GOT3 (cell line): ENCODE measurements at places on chromosomes 6 and 20.

DNA sequence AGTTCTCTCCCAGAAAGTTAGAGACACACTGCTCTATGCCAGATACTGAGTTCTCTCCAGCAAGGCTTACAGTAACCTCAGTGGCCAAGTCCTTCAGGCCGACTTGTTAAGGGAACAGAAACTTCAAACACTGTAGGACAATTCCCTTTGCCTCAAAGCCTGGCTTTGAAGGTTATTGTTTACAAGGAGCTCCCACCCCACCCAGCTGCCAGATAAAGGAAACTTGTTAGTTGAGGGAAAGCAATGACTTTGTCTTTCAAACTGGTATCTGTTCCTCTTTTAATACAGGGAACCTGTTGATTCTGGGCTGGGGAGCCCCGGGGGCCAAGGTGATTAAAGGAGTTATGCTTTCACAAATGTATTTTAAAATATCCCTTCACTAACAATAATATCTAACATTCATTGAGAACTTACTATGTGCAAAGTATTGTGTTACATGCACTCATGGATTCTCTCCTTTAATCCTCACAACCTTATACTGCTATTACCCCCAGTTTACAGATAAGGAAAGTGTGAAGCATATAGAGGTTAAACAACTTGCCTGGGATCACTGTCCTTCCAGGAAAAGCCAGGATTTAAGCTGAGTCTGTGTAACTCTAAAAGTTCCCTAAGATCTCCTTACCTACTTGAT is 27.6 kb upstream of the CDKN1A start:
- DNase-seq = no peak

- DNase-seq = no peak
These were observed 59.0 kb downstream of the CD164 start for GRCh38 chr6:109323241-109323640.

GRCh38 chr6:36668591-36668990 is 9.9 kb upstream of the CDKN1A start:
- DNase-seq = no peak

DNA sequence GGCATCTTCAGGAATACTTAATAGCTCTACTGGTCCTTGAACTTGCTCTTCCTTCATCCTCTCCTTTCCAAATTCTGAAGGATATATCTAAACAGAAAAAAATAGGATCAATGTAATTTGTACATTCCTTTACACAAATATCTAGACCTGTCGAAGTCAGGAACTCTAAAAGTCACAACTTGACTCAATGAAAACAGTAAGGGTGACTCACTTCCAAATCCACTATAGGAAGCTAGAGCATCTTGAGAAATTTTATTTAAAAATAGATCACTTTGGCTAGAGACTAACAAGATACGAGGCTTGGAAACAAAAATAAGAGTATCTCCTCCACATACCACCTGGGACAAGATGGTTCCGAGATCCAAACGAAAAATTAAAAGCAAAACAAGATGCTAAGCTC is 12.2 kb downstream of the ESF1 start:
- no peak for DNase-seq

GRCh38 chr6:118548136-118548535 is at the start of gene PLN:
TSS of gene PLN (plus strand) at chr6:118548296. CDS start at chr6:118558922, 10,626 bp downstream.
- no peak for DNase-seq

- DNase-seq = no peak
These were observed 322.7 kb downstream of the SYNE1 start for GRCh38 chr6:152314483-152314832.

DNA sequence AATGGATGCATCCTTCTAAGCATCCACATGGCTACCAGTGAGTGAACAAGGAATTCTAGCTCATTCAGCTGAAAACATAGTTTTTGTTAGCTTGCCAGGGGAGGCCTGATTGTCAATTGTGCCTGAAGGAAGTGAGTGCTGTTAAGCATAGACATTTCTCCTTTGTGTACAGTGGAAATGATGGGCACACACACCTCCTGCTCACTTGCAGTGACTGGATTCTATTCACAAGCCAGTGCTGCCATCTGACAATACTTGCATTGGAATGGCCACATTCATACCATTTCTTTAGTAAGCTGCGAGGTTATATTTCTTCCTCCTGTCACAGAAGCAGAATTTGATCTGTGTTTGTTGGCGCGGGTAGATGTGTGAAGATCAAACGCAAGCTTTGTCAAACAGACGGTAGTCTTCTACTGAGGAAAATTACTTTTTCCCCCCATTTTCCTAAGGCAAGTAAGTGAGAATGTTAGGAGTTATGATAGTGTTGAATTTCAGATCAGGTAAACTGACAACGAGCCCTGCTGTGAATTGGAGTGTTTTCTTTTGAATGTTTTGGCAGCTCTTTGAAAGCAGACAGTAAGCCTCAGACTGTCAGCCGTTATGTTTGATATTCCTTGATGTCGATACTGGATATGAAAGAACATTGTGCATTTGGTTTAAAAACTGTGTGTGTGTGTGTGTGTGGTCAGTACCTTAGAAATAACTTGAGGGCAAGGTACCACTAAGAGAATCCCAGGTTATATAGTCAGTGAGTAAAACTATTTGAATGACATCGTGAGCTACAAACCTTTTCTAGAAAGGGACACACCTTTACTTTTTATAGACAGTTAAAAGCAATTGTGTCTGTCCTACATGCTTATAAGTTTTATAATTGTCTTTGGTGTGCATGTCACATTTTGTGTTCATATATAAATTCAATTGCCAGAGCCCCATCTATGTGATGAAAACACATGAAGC is 84.2 kb upstream of the BMP2 start:
- DNase-seq = no peak

GRCh38 chr6:48027704-48028435 is 83.1 kb downstream of the PTCHD4 start:
- no peak for DNase-seq

DNA sequence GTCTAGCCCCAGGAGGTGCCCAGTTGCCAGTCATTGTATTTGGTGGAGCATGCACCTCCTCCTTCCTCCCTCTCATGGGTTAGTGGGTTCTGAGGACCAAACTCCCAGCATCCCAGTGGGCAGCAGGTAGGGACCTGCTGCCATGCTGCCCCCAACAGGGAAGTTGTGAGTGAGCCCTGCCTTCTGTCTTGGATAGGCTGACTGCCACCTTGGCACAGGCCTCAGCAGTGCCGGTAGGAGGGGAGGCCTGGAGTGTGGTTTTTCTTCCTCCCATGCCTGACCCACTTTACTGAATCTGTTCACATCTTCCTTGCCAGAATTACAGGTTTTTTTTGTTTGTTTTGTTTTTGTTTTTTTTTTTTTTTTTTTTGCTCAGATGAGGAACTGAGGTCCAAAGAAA is 24.5 kb downstream of the PLCG1 start:
- DNase-seq = no peak

DNA sequence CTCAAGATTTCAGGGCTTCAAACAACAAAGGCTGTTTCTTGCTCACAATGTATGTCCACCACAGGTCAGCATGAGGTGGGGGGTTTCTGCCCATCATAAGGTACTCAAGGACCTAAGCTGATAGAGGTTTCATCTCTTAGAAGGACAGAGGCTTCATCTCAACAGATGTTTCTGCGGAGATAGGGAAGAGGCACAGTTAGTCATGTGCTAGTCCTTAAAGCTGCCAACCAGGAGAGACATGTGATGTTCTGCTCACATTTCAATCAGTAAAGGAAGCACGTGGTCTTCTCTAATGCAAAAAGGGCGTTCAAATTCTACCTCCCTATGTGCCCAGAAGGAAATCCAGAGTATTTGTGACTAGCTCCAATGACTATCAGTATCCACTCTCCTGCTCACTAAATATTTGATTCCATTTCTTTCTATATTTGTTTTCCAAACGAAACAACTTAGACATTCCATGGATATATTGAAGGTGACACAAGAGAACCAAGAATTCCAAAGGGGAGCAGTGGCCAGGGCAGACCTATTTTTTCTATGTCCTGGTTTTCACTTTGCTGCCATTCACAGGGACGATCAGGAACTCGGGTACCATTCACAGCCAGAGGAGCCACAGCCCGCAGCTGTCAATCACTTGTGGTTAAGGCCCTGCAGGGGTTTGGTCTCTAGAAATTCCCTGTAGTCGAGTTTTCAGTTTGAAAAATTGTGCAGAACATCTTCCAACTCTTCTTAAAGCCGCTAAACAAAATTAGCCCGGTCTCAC is 173.2 kb upstream of the FOXA2 start:
- DNase-seq = no peak

DNA sequence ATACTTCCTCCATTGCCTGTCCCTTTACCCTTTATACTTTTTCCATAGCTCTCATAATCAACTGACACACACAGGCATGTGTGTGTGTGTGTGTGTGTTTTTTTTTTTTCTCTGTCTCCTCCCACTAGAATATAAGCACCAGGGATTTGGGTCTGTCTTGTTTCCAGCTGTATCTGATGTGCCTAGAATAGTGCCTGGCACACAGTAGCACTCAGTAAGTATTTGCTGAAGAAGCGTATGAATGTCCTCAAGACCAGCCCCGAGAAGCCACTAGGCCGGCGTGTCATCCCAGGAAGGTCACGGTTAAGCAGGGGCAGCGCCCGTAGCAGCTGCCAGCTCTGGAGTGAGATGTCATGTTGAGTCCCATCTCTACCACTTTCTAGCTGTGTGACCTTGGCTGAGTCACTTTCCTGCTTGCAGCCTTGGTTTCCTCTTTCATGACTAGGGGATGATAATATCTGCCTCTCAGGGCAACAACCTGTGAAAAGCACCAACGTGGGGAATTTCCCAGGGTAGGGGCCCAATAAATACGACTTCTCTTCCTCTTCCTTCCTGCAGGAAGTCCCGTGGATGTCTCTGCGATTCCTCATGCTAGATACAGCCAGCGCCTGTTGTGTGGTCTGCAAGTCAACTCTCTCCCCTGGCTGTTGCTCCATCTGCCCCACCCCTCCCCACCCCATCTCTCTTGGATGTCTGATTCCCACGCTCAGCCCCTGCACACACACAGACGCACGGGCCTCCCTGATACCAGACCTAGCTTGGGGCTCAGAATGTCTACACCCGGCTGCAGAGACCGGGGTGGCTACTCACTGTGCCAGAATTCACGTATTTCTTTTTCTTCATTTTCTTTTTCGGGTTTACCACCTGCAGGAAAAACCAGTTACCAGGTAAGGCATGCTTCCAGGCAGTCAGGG is 58.1 kb downstream of the RAB44 start:
- no peak for DNase-seq

DNA sequence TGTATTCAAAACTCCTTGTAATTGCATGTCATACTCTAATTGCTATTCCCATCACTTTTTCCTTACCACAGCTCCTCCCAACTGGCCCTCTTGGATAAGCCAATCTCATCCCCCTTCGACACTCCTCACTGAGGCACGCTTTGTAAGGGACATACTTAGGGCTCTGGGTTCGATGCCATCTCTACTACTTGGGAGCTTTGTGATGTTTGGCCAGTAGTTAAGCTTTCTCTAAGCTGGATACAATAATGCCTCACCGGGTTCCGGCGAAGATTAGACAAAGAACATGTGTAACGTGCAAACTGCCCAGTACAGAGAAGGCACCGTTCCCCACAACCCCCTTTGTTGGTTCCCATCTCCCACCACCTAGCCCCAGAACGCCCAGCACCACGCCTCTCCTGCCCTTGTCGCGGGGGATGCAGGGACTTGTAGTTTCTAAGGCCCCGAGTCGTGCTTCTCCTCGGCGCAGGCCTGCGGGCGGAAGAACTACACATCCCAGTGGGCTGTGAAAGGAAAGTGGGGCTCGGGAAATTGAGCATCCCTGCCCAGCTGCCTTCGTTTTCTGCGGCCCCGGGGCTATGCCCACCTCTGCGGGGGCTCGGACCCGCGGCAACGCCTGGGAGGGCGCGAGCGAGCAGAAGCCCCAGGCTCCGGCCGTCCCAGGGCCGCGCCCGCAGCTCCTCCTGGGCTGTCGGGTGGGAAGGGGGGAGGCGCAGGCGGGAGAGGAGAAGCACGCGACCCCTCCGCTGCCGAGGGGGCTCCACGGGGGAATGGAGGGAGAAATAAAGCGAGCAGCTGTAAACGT is 1.1 kb upstream of the ZDHHC14 start:
- peak; percentile 46 for DNase-seq

GRCh38 chr6:33961691-33962090 is 157.9 kb upstream of the MLN start:
- no peak for DNase-seq

DNA sequence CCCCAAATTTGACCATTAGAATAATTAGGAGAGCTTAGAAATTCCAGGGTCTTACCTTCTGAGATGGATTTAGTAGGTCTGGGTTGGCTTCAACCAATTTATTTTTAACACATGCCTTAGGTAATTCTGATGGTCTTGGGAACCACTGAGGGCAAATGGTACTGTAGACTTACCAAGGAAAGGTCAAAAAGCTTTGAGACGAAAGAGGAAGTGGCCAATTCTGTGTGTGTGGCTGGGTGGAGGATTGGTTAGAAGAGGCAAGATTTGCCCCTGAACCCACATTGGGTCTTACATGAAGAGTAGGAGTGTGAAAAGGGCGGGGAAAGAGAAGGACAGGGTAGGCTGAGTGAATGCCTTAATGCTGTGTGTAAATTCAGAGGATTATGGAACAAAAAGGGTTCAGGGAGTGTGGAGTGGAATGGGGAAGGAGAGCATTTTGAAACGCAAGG is 2.7 kb downstream of the ITCH start:
- no peak for DNase-seq

- DNase-seq = no peak
These were observed 45.3 kb upstream of the SIRPG start for GRCh38 chr20:1702855-1703254.

GRCh38 chr6:154406301-154406700 is 49.7 kb upstream of the IPCEF1 start:
- DNase-seq = no peak

GRCh38 chr20:14951707-14952418 is 614.5 kb upstream of the FLRT3 start:
- DNase-seq = no peak

DNA sequence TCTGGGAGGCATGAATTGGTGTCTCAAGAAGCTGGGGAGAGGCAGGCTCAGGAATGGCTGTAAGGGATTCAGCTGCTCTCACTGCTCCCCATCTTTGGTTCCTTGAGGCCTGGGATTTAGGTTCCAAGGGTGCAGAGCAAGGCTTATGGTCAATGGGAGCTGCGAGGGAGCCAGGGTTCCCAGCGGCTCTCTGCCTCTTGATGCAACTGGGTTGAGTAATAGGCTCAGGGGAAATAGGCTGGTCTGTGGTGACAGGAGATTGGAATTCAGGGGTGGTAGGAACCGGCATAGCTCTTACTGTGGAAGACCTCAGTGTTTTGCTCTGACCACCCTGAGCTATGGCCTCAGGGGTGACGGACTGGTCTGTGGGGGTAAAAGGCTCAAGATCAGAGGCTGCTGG is 13.0 kb upstream of the NRM start:
- DNase-seq = no peak

- no peak for DNase-seq
These were observed 109.9 kb downstream of the PSMB1 start for GRCh38 chr6:170443151-170443662.

- DNase-seq = no peak
These were observed 123.1 kb downstream of the PLEKHG1 start for GRCh38 chr6:150722614-150723344.
